AG08395 (cell line): ENCODE measurements at places on chromosomes 7 and 10.

DNA sequence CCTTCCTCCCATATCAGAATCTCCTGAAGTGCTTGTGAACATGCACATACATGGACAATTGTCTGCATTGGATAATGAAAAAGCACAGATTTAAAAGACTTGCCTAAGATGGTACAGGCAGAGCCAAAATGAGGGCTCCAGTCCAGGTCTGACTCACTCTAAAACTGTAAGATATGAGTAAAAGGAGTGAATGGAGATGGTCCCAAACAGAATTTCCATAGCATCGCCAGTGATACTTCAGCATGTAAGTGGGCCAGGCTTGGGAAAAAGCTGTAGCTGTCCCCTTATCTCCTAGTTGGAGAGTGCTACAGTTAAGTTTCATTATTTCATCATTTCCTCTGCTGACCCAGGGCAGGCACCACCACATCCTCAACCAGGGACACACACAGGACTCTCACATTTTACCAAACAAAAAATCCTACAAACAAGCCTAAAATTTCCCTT, 26.4 kb upstream of the IL6 start:
- DNase-seq, result peak; percentile 28

DNA sequence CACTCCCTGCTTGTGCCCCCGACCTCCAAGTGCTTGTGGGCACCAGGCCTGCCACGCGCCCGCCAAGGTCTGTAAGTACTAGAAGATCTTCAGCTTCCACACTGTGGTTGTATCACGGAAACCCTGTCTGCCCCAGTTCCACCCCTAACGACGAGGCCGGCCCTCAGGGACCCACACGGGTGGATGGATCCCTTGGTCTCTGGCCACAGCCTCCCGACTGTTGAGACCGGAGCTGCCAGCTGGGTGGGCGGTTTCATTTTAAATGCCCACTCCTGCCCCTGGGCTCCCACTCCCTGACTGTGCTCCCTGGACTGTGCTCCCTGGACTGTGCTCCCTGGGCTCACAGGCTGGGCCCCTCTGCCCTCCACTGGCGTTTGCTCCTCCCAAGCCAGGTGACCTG, 50.1 kb downstream of the DPYSL4 start:
- DNase-seq, result no peak

DNA sequence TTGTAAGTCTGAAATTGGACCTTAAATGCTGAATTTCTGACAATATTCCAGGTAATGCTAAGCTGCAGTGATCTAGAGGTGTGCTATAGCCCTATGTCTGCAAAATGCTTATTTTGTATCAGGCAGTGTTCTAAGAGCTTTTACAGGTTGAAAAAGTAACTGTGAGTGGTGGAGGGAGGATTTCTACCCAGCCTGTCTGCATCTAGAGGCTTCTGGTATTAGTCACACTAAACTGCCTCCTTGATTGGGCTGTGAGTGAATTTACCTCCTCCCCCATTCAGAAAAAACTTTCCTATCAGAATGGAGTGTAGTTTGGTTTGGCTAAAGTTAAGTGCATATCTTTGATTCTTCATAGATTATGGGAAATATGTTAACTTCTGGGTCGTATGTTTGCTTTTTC, 56.8 kb downstream of the BBS9 start:
- DNase-seq, result peak; percentile 38

GRCh38 chr10:35079763-35080162, 10.4 kb downstream of the CUL2 start:
- peak; percentile 74 for DNase-seq

- DNase-seq, result no peak
These were observed 751 bp downstream of the PAX2 start for GRCh38 chr10:100745882-100746783.

GRCh38 chr7:20917603-20918002, 130.9 kb upstream of the SP8 start:
- no peak for DNase-seq

- peak; percentile 60 for DNase-seq
These were observed 11.3 kb downstream of the GPRIN2 start for GRCh38 chr10:46544989-46545791.

- DNase-seq, result no peak
These were observed 18.6 kb upstream of the RAPGEF5 start for GRCh38 chr7:22375359-22376048.

GRCh38 chr10:73898730-73899410, 12.1 kb upstream of the PLAU start:
- DNase-seq, result no peak

GRCh38 chr7:117875566-117875965, 2.3 kb upstream of the CTTNBP2 start:
- no peak for DNase-seq

DNA sequence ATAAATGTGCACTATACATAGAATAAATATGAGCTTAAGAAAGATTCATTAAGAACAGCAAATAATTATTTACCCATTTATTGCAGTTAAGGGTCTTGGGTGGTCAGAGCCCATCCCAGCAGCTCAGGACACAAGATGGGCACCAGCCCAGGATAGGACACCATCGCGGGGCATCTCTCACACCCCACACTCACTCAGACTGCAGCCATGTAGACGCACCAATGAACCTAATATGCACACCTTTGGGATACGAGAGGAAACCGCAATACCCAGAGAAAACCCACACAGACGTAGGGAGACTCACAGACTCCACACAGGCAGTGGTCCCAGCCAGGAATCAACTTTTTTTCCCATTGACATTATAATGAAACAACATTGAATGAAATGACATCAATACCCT, 36.0 kb downstream of the CARD11 start:
- no peak for DNase-seq

DNA sequence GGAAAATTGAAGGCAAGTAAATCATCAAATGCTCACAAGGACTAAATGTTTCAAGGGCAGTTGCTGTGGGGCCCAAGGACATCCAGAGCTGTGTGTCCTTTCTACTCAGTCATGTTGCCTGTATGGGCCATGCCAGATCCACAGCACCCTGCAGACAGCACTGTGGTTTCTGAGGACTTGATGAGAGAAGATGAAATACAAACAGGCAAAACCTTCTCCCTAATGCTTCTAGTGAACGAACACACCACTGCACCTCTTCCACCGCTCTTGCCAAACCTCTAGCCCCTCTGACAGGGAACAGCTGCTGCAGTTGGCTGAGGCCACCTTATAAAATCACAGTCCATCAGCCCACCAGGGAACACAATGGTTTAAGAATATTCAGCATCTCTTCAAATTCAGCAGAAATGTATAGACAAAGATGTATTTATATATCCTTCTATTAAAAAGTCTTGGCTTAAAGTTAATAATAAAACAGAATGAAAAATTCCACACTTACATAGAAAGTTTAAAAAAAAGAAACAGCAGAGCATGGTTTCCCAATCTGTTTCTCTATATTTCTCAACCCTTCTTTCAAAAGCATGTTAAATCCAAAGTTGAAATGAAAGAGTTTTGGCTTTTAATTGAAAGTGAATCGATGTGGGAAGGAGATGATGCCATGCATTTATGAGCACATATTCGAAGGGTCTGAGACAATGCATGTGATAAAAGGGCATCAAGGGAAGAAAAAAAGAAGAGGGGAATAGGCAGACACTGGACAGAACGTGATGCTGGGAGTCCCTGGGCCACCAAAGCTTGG, 14.0 kb downstream of the CYP3A7 start:
- DNase-seq, result no peak

GRCh38 chr10:131817866-131818509, 82.8 kb upstream of the PPP2R2D start:
- DNase-seq, result no peak

GRCh38 chr10:5812283-5813090, 747 bp downstream of the GDI2 start:
- DNase-seq, result peak; percentile 43
